Thoracic aorta (tissue), 2 donors: ENCODE measurements at places on chromosomes 7 and 10.

DNA sequence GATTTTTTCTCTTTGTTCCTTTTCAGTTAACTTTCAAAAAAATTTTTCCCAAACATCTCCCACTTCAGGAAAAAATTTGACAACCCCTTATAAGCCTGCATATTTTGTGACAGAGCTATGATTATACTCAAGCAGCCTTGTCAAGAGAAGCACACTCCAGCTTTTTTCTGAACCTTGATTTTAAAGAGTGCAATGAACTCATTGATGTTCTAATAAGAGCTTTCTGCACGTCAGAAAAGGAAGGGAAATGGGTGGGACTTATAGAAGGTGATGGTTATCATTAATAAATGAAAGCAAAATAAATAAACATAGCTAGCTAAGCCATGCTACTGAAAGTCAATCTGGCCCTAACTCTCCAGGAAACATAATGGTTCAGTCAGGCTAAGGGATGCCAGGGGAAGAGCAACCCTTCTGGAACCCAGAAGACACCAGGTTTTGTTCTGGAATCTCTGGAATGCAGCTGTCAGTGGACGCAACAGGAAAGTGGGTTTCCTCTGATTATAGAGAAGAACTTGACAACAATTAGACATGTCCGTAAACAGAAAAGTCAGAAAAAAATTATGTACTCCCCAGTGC is 76.1 kb downstream of the NHLRC2 start:
- DNase-seq, result no peak

- DNase-seq, result no peak
These were observed 28.2 kb downstream of the PHYH start for GRCh38 chr10:13271552-13272163.

DNA sequence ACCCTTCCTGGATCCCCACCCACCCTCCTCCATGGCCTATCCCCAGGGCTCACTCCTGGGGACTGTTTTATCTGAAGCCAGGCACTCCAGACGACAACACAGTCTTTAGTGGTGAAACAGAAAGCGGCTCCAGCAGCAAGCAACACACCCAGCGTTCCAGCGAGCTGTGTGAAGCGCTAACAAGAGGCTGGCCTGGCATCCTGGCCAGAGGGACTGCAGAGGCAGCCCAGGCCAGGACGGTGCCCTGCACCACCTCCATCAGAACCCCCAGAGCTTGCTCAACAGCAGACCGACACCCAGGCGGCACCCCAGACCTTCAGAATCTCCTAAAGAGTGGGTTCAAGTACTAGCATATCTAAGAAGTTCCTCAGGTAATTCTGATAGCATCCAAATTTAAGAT is 2.0 kb upstream of the CPXM2 start:
- no peak for DNase-seq

DNA sequence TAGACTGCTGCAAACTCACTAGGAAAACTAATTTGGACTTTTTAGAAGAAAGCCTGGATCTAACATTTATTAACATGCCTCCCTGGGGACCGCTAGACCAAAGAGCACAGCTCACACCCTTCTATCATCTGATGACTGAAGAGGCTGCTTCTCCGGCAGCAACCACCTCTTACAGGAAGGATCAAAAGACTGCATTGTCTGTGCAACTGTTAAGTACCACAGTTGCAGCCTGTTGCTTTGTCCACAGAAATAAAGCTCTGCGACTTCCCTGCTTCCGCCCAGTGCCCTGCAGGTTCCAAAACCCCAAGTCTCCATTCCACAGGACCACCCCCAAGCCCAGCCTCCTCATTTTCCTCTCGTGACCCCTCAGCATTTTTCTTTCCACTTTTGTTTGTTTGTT is 14.0 kb upstream of the PODXL start:
- DNase-seq, result no peak

DNA sequence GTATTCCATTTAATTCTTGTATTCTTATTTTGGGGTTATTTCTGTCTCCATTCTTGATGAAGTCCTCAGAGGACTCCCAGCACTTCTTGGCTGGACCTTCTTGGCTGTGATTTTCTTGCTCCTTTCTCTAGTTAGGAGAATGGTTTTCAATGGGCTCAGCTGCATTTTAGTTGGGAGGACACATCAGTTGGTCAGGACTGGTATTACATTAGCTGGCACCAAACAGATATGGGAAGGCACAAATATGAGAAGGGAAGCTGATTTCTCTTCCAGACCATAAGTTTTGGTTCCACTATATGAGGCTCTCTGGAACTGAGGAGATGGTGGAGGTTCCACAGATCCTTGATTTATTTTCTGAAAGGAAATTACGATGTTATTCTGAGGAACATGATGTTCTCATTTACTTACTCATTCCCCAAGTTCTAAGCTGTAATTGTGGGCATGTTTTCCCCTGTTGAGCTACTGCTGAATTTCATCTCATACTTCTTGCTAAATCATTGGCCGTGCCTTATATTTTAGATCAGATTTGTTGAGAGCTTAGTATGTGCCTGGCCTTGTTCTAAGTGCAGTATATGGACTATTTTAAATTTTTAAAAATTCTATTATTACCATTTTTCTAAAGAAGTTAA is 261.0 kb downstream of the THSD7A start:
- no peak for DNase-seq

- no peak for DNase-seq
These were observed 229.7 kb downstream of the CSTF2T start for GRCh38 chr10:51469686-51470085.

- DNase-seq, result no peak
These were observed 21.2 kb upstream of the LRRC4 start for GRCh38 chr7:128052404-128052803.

- no peak for DNase-seq
These were observed 1073.0 kb upstream of the CELF2 start for GRCh38 chr10:9944690-9945089.

DNA sequence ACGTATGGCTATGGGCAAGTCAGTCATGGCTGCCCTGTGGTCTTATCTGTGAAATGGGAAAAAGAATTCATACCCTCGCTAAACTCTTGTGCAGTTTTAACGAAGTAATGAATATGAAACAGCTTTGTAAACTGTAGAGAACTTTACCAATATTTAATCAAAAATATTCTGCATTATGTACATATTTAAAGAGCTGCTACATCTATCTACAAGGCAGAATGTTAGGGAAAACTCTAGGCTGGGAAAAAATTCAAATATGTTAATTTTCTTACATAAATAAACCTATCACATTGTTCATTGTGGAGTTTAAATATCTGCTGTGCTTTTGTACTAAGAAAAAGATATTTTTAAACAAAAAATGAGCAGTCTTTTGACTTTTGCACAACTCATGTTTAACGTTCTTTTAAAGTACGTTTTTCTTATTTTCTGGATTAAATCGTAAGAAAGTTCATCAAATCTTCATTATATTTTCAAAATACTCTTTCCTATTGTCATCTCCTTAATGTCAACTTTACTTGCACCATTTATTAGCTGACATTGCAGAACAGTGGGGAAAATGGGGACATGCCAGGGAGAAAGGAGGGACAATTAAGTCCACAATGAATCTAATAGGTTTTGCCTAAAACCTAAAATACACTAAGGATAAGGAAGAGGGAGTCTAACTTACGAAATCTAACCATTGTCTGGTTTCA is 57.5 kb downstream of the ICA1 start:
- no peak for DNase-seq

DNA sequence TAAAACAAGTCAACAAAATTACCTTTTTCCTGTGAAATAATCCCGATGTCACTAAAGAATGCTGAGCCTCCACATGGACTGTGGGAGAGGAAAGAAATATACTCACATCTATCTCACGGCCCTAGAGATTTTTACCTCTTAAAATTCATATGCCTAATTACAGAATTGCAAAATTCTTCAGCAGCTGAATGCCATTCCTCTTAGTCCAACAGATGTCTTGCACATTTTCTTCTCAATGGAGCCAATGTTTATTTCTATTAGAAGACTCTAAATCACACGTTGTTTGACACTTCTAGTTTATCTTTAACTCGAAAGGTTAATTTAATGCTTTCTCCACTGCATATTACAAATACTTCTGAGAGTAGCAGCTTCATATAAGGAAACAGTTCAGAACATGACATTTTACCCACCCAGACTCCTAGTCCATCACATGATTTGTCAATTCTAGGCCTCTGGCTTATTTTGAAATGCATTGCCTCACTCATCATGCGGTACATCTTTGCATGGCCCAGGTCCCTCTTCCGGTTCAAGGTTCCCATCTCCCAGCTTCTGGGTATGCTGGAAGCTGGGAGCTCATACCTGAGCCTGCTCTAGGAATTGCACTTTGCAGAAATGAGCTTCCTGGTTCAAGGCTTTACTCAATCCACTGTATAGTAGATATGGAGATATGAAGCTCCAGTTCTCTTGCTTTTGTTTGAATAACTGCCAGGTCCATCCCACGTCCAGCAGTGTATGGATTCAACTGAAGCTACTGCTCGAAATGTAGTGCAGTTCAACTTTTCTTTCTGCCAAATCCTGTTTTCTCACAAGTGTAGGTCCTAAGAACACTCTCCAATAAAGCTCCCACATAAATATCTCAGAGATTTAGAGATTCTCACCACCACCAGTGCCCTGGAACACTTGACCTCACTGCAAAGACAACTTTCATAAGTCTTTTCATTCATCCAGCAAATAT is 306.2 kb downstream of the GPR37 start:
- DNase-seq, result no peak

DNA sequence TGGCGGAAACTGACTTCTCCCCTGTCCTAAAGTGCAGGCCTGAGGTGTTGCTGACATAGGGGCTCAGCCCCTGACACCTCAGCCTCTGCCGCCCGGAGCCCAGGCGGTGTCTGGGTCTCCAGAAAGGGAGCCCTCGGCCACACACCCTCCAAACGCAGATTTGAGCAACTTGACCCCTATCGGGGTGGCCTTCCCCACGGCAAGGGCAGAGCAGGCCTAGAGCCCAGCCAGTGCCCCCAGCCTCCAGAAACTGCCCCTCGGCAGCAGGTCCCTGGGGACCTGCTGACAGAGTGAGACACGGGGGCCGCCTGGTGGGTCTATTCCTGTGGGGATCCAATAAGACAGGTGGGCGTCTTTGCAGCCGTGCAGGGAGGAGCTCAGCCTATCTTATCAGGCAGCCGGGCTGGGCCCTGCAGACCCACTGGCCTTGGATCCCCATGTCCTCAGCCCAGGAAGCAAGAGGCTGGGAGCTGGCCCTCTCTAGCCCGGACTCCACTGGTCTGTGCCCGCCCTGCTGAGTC is 11.0 kb downstream of the TMEM184A start:
- DNase-seq, result no peak

- no peak for DNase-seq
These were observed 249.0 kb upstream of the AUTS2 start for GRCh38 chr7:69349291-69349690.
